ENCODE measurements at places on chromosomes 16 and 17.
A peak's percentile ranks its signal among the peaks of the same experiment; 100 is the strongest.

GRCh38 chr16:1066584-1067172, 5.9 kb upstream of the SSTR5 start:
- no peak overlapping the region for H3K4me3 ChIP-seq
- no peaks in the 10 kb centered on the region for H3K4me1 ChIP-seq
- no peaks in the 10 kb centered on the region for H3K36me3 ChIP-seq

GRCh38 chr16:68910051-68910450, 66.7 kb downstream of the TANGO6 start:
- no peak overlapping the region for H3K27ac ChIP-seq
- no peaks in the 10 kb centered on the region for H3K4me1 ChIP-seq
- no peak overlapping the region for H3K4me3 ChIP-seq

DNA sequence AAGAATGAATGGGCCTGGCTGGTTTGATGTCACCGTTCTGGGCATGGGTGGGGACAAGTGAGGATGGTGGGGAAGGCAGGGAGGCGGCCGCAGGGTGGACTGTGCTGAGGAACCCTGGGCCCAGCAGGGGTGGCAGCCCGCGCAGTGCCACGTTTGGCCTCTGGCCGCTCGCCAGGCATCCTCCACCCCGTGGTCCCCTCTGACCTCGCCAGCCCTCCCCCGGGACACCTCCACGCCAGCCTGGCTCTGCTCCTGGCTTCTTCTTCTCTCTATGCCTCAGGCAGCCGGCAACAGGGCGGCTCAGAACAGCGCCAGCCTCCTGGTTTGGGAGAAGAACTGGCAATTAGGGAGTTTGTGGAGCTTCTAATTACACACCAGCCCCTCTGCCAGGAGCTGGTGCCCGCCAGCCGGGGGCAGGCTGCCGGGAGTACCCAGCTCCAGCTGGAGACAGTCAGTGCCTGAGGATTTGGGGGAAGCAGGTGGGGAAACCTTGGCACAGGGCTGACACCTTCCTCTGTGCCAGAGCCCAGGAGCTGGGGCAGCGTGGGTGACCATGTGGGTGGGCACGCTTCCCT, 6.5 kb upstream of the SERPINF1 start:
- H3K27ac ChIP-seq, result no peak overlapping the region
- no peaks in the 10 kb centered on the region for H3K36me3 ChIP-seq
- DNase-seq, result no peak
- no peaks in the 10 kb centered on the region for H3K27me3 ChIP-seq

GRCh38 chr17:48294806-48295361, 135.1 kb downstream of the SKAP1 start:
- H3K27ac ChIP-seq, result peak overlapping the region; percentile 37
- H3K27me3 ChIP-seq, result no peaks in the 10 kb centered on the region
- peaks cover 43% of the 10 kb centered on the region for H3K4me1 ChIP-seq
- DNase-seq, result peak; percentile 10
- H3K4me3 ChIP-seq, result peak overlapping the region; percentile 34
- H3K36me3 ChIP-seq, result no peaks in the 10 kb centered on the region

DNA sequence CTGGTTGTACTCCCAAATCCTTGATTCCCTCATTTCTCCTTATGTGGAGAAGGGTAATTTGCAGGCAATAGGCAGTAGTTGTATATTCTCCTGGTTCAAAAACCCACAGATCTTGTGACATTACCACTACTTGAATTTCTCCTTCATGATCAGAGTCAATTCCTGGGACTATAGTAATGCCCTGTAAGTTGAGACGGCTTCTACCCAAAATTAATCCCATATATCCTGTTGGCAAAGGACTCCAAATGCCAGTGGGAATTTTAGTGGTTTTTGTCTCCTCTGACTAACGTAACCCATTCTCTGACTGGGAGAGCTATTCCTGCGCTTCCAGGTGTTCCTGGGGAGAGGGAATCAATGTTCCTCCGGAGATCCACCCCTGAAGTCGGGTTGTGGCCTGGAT, 11.6 kb upstream of the ZNF689 start:
- H3K4me3 ChIP-seq, result no peak overlapping the region
- no peak overlapping the region for H3K27ac ChIP-seq
- no peaks in the 10 kb centered on the region for H3K36me3 ChIP-seq
- no peaks in the 10 kb centered on the region for H3K4me1 ChIP-seq
- H3K27me3 ChIP-seq, result no peaks in the 10 kb centered on the region

DNA sequence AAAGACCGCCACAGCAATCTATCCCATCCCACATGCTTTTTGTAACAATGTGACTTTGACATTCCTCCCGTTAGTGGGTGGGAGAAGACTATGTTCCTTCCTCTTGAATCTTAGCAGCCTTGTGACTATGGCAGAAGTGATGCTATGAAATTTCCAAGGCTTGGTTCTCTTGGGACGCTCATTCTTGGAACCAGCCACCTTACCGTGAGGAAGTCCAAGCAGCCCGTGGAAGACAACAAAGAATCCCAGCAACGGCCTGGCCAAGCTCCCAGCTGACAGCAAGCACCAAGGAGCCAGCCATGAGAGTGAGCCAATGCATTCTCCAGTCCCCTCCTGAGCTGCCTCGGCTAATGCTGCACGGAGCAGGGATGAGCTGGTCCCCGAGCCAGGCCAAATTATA, 62.3 kb downstream of the VPS53 start:
- no peak overlapping the region for H3K4me3 ChIP-seq
- no peak for DNase-seq
- H3K4me1 ChIP-seq, result no peaks in the 10 kb centered on the region
- H3K27me3 ChIP-seq, result no peaks in the 10 kb centered on the region
- H3K36me3 ChIP-seq, result peaks cover 74% of the 10 kb centered on the region

DNA sequence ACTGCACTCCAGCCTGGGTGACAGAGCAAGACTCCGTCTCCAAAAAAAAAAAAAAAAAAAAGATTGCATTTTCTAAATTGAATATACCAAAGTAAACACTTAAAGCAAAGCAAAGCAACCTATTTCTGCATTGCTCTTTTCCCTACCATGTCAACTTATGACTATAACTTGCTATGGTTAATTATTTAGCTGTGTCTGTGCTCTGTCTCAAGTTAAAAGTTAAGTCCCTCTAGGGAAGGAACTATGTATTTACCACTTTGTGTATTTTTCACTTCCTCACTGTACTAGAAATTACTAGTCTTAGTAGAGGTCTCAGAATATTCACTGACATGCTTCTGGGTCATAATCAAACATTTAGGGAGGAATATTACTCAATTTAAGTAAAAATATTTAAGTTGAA, 711.7 kb upstream of the SOX9 start:
- no peaks in the 10 kb centered on the region for H3K4me1 ChIP-seq
- no peaks in the 10 kb centered on the region for H3K27me3 ChIP-seq

- no peaks in the 10 kb centered on the region for H3K27me3 ChIP-seq
- no peak for DNase-seq
- no peaks in the 10 kb centered on the region for H3K36me3 ChIP-seq
- H3K4me3 ChIP-seq, result peak overlapping the region; percentile 14
- peaks cover 55% of the 10 kb centered on the region for H3K4me1 ChIP-seq
These were observed 1.7 kb upstream of the NLRP1 start for GRCh38 chr17:5585836-5586521.

DNA sequence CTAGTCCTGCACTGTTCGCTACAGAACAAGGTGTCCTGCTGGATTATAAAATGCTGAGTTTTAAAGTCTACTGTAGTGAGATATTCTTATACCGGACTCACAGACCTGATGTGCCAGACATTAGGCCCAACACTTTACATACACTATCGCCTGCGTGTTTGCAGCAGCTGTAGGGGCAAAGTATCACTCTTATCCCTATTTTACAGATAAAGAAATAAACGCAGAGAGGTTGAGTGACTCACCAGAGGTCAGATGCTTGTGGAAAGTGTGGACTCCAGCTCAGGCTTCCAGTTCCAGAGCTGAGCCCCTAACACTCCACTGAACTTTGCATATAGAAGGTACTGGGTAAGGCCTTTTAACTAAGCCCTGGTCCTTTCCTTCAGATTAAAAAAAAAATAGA, 47.4 kb downstream of the PLXDC1 start:
- H3K27ac ChIP-seq, result no peak overlapping the region
- no peak overlapping the region for H3K4me3 ChIP-seq
- no peaks in the 10 kb centered on the region for H3K4me1 ChIP-seq
- H3K36me3 ChIP-seq, result no peaks in the 10 kb centered on the region
- no peak for DNase-seq
- H3K27me3 ChIP-seq, result no peaks in the 10 kb centered on the region

GRCh38 chr17:32927724-32928585, at the start of gene TMEM98:
Gene TMEM98, plus strand, starts transcription at chr17:32928153. Its CDS starts 3,376 bp downstream, at chr17:32931529.
- H3K27ac ChIP-seq, result no peak within 1 kb of the TSS
- H3K4me3 ChIP-seq, result no peak within 1 kb of the TSS
- no peak for DNase-seq

DNA sequence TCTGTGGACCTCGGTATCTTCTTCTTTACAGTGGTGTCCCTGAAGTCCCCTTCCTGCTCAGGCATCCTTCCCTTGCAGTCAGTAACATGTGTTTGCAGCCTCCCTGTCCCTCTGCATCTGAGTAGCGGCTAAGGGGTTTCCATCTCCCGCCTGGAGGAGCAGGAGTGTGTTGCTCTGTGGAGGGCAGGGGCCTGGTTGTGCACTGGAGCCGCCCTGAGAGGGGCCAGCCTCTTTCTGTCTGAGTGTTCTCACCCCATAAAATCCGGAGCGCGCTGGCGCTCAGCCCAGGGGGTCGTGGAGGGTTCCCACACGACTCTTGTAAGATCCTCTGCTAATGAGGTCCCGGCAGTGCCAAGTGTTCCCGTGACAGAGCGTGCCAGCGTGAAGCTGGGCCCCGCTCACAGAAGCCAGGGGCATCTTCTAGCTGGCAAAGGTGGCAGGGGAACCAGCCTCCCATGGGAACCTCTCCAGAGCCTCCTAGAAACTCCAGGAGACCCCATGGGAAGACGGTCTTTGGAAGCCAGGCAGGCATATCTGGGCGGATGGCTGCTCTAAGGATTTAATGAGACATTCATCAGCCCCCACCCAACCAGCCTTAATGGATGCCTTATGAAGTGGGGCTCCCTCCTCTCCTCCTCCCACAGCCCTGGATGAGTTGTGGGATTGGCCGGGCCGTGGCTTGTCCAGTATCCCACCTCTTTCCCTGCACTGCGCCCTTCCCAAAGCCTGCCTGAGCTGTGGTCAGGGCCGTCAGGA, 91.4 kb upstream of the GSE1 start:
- H3K36me3 ChIP-seq, result no peaks in the 10 kb centered on the region
- peaks cover 7% of the 10 kb centered on the region for H3K4me1 ChIP-seq
- H3K27me3 ChIP-seq, result no peaks in the 10 kb centered on the region
- DNase-seq, result no peak
- H3K4me3 ChIP-seq, result no peak overlapping the region

DNA sequence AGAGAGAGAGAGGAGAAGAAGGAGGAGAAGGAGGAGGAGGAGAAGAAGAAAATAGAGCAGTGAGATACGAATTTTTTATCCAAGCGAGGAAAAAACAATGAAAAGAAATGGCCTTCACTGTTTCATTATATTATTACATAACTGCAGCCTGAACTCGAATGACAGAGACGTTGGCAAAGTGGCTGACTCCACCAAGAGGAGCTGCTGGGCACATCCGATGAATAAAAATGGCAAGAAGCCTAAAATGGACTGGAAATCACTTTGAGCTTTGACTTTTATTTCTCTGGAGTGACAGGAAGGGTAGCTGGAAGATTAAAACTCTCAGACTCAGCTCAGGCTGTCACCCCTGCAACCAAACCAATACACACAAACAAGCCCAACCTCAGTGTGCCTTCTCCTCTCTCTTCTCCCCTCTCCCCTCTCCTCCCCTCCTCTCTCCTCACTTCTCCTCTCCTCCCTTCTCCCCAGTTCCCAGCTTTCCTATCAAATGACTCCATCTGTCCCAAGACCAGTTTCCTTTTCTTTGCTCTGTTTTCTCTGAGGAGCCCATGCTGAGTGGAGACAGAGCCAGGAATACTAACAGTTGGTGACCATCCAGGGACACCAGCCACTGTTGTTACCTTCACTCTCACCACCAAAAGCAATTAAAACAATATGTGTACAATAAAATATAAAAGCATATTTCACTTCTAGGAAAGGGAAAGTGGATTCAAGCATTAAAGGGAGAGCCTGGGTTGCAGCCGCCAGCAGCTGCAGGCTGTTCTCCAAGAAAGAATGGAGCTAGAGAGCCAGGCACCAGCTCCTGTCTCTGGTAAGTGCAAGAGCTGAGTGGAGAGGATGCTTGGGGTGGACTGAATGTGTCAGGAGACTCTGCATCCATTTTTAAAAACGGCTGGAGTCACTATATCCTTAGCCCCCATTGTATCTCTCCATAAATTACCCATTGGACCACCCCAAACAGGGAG, 51.2 kb downstream of the SOX9 start:
- no peak overlapping the region for H3K4me3 ChIP-seq
- no peak overlapping the region for H3K27ac ChIP-seq
- no peaks in the 10 kb centered on the region for H3K4me1 ChIP-seq
- no peaks in the 10 kb centered on the region for H3K27me3 ChIP-seq
- no peak for DNase-seq

GRCh38 chr17:72978593-72979218, 113.8 kb downstream of the SLC39A11 start:
- H3K4me3 ChIP-seq, result no peak overlapping the region
- H3K27me3 ChIP-seq, result no peaks in the 10 kb centered on the region
- DNase-seq, result no peak
- H3K4me1 ChIP-seq, result no peaks in the 10 kb centered on the region

- H3K4me3 ChIP-seq, result no peak overlapping the region
- H3K36me3 ChIP-seq, result no peaks in the 10 kb centered on the region
- H3K27me3 ChIP-seq, result no peaks in the 10 kb centered on the region
- H3K4me1 ChIP-seq, result no peaks in the 10 kb centered on the region
- DNase-seq, result no peak
- H3K27ac ChIP-seq, result no peak overlapping the region
These were observed 9.1 kb downstream of the SOX8 start for GRCh38 chr16:990516-991291.

DNA sequence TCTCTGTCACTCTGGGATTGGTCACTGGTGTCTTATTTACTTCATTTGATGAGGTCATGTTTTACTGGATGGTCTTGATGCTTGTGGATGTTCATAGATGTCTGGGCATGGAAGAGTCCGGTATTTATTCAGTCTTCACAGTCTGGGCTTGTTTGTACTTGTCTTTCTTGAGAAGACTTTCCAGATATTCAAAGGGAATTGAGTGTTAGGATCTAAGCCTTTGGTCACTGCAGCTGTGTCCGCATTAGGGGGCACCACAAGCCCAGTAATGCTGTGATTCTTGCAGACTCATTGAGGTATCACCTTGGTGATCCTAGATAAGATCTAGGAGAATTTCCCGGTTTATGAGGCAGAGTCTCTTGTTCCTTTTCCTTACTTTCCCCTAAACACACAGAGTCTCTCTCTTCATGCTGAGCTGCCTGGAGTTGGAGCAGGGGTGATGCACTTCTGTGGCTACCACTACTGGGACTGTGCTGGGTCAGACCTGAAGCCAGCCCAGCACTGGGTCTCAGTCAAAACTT, 214.7 kb downstream of the SPECC1 start:
- H3K27ac ChIP-seq, result no peak overlapping the region
- H3K27me3 ChIP-seq, result no peaks in the 10 kb centered on the region
- H3K4me3 ChIP-seq, result no peak overlapping the region
